ENCODE measurements at places on chromosomes 4 and X.
A peak's percentile ranks its signal among the peaks of the same experiment; 100 is the strongest.

DNA sequence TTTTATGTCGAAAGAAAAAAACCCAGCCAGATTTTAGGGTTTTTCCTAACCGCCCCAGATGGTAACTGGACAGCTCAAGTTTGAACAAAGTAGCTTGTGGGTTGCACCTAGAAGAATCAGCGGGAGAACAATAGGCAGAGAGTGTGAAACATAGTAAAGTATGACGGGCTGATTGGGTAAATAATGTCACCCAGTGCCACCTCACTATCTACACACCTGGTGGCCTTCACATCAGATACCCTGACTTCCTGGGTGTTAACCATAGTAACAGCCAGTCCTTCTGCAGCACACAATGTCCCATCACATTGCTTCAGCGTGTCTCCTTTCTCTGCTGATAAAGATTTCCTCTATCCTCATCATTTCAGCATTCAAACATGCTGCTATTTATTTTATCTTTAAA, 159.1 kb upstream of the HS3ST1 start:
- DNase-seq = no peak

DNA sequence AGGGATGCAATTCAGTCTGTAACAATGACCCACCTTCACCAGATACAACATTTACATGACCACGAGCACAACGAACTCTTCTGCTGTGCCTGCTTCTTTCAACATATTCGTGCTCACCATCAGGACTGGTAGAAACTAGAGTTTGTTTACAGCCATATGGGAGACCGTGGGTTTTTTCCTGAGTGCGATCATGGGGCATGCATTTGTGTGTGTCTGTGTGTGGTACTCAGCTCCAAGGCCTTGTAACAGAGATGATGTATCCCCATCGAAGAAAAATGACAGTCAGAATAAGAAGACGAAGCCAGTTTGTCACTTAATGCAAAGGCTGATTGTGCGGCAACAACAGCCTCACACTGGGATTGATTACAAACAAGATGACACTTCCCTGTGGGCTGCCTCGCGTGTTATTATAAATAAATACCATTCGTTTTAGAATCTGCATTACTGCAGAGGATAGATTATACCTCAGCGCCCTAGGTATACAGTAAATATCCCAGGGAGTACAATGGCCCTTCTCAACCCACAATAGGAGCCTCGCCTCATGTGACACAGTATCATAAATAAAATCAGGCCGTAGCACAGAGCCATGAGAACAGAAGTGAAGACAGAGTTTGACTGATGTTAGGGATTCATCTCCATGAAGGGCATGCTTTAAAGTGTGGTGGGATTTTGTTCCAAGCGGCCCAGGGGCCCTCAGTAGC, 97.3 kb upstream of the NOCT start:
- no peak for DNase-seq

DNA sequence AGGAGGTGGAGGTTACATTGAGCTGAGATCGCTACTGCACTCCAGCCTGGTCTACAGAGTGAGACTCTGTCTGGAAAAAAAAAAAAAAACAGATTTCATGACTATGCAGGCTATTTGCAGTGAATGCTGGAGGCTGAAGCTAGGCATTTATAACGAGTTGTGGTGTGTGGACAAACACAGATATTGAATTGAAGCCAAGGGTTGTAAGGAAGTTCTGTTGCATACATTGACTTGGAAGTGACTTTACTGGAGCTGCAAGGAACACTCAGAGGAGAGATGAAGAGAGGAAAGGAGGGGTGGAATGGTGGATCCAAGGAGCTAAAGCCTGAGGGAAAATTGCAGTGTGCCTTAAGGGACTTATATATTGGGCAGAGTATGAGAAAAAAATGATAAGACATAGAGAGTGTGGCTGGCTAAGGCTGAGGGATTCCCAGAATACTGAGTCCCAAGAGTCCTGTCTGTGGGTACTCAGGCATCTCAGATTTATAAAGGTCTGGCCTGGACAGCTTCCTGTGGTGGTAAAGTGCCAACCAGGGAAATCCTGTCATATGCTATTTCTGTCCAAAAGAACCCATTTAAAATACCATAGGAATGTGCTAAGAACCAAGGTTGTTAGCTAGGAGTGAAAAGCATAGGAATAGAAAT, 87.8 kb upstream of the GUCY1A1 start:
- no peak for DNase-seq

DNA sequence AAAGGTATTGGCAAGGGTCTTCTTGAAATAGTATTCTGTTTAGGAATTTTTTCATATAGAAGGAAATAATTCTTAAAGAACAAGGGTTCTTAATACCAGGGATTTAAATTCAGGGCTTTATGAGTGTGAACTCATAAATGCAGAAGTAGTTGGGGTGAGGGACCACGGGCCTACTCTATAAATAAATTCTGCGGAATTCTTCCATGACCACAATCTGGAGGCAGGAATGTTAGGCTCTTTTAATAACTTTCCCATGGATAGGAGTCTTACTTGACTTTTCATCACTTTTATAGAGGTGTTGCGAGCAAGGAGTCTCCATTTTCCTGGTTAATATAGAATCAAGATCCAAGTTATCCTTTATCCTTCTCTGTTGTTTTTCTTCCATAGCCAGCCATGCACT, 76.7 kb upstream of the SLC4A4 start:
- DNase-seq = no peak

DNA sequence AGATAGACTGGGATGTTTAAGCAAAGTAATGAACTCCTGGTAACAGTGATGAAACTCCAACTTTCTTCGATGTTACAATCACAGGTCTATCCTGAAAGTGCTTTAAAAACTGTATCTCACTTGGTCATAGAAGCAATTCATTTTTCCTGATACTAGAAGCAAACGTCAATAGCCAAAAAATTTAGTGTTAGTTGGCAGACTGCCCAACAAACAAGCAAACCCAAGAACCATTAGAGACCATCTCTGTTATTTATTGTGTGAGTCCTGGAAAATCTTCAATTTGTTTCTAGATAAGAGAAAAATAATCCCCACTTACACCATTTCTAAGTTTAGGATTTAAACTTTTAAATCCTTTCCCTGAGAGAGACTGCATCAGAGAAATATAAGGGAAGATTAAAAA, 553.9 kb downstream of the INPP4B start:
- DNase-seq = no peak

- DNase-seq = no peak
These were observed 22.6 kb upstream of the CD38 start for GRCh38 chr4:15755321-15756155.

- no peak for DNase-seq
These were observed 22.7 kb downstream of the INTS6L start for GRCh38 chrX:135543172-135543571.

DNA sequence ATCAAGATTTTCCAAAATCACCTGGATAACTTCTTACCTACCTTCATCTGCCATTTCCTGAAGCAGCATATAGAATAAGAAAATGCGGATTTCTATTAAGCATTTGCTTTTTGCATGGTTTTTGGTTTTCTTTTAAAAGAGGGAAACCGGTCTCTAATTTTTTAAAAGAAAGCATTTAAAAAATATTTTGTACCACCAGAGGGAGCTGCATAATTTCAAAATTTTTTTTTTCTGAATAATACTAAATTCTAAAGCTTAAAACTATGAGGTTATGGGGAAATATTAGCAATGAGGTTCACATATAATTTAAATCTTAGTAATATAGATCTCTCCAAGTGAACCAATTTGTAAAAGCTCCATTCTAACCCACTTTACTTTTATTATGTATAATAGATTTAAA, 137.7 kb upstream of the TENT5D start:
- DNase-seq = no peak

DNA sequence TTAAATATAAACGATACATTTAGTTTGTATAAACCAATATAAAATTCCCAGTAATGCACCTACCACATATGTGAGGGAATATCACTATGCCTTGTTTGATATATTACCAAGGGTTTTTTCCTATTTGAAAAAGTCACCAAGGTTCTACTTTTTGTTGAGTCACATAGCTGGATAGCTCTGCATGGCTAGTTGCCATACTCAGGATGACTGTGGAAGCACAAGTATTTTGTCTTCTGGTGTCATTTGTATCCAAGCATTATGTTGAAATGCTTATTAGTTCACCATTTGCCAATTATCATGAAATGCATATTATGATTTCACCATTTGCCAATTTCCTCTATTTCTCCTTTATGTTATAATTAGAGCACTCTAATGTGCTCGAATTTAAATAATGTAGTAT, 162.7 kb upstream of the TTC29 start:
- no peak for DNase-seq

DNA sequence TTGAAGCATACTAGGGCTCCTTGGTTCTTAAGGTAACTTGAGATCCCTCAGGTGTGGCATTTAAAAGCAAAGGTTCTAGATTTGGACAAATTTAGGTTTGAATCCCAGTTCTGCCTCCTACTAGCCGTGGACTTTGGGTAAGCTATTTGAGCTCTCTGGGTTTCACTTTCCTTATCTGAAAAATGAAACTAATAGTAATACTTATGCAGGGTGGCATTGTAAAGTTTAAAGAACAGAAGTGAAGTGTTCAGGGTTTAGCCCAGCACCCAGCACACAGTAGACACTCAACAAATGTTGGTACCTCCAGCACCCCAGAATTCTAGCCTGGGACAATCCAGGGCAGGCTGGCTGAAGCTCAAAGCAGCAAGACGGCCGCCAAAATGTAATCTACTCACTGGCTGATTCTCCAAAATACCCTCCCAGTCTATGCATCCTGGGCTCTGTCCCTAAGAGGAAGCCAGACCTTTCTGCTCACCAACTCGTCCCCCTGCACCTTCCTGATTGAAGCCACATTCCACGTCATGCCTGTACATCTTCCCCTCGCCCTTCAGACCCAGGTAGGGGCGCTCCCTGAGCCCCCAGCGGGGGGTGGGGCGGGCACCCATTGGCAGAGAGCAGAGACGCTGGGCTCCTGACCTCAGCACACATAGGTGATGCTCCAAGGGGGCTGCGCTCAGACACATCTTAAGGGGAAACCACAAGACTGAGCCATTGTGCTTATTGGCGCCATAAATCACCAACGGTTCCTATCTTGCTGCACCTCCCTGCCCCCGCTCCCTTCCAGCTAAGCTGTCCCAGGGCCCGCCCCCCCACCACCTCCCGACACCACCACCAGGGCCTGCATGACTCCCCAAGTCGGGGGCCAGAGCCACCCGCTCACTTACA, 160.6 kb downstream of the BCOR start:
- DNase-seq = no peak

- no peak for DNase-seq
These were observed 38.9 kb upstream of the C4orf50 start for GRCh38 chr4:6056976-6057766.

DNA sequence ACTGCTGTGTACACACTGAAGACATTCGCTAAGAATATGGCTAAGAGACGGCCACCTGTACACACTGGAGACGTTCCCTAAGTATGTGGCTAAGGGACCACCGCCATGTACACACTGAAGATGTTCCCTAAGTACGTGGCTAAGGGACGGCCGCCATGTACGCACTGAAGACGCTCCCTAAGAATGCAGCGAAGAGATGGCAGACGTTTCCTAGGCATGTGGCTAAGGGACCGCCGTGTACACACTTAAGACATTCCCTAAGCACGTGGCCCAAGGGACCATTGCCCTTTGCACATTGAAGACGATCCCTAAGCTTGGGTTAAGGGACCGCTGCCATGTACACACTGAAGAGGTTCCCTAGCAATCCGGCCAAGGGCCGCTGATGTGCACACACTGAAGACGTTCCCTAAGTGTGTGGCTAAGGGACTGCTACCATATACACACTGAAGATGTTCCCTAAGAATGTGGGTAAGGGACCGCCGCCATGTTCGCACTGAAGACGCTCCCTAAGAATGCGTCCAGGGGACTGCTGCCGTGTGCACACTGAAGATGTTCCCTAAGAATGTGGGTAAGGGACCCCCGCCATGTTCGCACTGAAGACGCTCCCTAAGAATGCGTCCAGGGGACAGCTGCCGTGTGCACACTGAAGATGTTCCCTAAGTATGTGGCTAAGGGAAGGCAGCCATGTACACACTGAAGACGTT, 36.7 kb downstream of the DHRSX start:
- peak; percentile 65 for DNase-seq

- no peak for DNase-seq
These were observed 5.9 kb downstream of the CDK16 start for GRCh38 chrX:47224266-47224895.

DNA sequence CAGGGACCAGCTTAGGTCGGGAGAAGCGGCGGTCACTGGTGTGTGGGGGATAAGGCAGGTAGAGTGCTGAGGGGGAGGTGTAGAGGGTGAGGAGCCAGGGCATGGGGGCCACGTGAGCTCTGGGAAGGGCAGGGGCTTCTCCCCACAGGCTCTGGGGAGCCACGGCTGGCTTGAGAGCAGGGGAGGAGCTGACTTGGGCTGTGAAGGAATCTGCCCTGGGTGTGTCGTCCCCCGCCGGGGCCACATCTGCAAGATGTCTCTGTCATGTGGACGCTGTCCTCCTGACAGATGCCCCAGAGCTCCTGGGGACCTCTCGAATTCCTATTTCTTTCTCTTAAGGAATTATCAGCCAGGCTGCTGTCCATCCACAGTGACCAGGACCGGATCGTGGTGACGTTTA, 15.0 kb downstream of the SH3TC1 start:
- DNase-seq = no peak

DNA sequence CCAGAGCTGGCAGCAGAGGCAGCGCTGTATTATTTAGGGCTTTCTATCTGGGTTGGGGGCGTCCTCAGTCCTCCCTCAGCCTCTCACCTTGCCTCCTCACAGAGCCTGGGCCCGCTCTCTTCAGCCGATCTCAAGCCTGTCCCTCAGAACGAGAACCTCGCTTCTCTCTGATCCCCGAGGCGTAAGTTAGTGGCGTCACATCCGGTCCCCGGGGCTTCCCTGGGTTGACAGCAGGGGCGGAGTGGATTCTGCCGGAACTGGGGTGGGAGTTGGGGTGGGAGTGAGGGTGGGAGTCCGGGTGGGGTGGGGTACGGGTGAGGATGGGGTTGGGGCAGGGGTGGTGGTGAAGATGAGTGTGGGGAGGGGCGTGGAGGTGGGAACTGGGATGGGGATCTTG, at the start of gene MAGEA10:
TSS of gene MAGEA10 (minus strand) at position 190 of the 397 bp plus-strand sequence. CDS start 2,957 bp downstream, outside the sequence.
- no peak for DNase-seq

- no peak for DNase-seq
These were observed 33.4 kb downstream of the GATB start for GRCh38 chr4:151727365-151727764.

- no peak for DNase-seq
These were observed 57.0 kb upstream of the MAP9 start for GRCh38 chr4:155433636-155434360.

GRCh38 chr4:106909486-106910188, 126.5 kb downstream of the DKK2 start:
- no peak for DNase-seq

DNA sequence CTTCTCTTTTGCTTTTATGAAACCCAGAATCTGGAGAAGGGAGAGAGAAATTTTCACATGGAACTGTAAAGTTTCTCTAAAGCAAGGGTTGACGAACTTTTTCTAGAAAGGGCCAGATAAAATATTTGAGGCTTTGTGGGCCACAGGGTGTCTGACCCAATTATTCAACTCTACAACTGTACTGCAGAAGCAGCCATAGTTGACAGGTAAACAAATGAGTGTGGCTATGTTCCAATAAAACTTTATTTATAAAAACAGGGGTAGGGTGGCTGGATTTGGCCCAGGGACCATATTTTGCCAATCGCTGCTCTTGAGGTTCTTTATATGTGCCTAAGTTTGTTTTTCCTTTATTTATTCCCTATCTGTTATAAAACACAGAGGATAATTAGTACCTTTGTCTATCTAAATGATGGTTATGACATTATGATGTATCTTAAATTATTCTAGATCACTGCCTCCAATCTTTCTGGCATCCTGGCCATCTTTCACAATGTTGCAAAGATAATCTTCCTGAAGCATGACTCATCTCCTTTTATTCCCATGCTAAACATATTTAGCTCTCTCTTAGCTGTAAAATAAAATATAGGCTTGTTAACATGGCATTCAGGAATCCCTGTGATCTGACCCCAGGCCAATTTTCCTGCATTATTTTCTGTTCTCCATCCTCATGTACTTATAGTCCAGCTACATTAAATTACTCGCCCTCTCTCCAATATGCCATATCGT, 106.8 kb upstream of the CBLL2 start:
- DNase-seq = no peak

All from OCI-LY7 (cell line).